ENCODE measurements at places on chromosomes 4 and X.

DNA sequence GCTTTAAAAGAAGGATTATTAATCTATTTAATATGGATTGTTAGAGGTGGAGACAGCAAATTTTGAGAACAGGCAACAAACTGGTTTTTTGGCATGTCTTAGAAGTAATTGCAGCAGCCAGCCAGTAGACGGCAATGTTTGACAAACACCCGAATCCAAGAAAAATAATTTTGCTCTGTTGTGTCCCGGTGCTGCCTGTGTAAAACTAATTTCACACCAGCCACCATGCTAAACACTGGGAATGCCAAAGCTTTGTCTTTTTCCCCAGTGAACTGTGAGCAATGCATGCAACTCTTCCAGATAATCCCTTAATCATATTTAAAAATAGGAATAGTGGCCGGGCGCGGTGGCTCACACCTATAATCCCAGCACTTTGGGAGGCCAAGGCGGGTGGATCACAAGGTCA is 25.9 kb downstream of the SMIM31 start:
- no peak for DNase-seq

GRCh38 chr4:140720387-140721304 is 35.5 kb downstream of the TBC1D9 start:
- no peak for DNase-seq

- DNase-seq = no peak
These were observed 8.8 kb downstream of the PLA2G12A start for GRCh38 chr4:109721033-109721432.

GRCh38 chrX:80550722-80551121 is 130.5 kb downstream of the TENT5D start:
- no peak for DNase-seq

GRCh38 chrX:56978172-56978571 is 17.2 kb downstream of the SPIN3 start:
- DNase-seq = no peak

DNA sequence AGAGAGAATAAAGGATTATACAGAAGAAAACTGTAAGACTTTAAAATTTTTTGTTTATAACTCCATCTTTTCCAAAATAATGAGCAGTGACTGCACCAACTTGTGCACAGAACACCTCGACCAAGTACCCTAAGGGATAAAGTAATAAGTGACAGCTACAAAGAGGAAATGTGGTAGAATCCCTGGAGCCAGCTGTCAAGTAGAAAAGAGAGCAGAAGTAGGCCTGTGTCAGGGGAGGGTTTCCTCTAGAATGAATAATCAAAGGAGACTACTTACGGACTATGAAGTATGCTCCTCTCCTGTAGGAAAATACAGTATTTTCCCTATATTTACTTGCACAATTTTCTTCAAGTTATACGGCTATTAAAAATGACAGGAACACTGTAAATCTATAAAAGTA is 1.2 kb downstream of the EIF1AX start:
- DNase-seq = no peak

DNA sequence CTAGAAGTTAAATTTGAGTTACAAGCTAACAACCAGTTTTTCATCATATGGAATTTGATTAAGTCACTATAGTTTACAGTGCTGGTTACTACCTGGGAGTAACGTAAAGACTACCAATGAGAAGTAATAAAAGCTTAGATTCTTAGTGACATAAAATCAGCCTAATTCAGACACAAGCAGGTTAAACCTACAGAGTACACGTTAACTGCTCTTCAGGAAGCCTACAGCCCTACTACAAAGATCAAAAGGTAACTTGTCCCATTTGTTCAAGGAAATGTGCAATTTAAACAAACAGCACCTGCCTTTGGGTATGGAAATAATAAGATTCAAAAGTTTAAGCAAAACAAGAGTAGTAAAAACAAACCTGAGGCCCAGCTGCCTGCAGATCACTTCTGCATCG is 21.5 kb downstream of the PRSS12 start:
- DNase-seq = no peak

- DNase-seq = no peak
These were observed 48.9 kb upstream of the GRID2 start for GRCh38 chr4:92254767-92255442.

GRCh38 chr4:95215043-95215442 is 333.7 kb downstream of the UNC5C start:
- DNase-seq = no peak

DNA sequence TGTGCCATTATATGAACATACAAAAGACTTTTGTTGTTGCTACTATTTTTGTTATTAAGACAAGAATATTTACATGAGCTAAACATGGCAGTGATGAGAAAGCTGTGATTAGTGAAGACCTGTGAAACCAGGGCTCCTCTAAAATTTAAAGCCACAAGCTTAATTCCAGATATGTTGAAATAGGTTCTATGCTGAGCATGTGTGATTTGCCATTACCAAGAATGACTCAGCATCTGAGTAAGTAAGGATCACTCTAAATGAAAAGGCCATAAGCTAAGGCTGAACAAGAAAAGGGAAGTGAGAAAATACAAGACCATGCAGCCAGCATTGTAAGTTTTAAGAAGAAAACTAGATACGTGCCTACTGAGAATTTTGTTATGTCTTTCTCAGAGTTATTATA is 75.9 kb upstream of the CAMK2D start:
- DNase-seq = no peak

DNA sequence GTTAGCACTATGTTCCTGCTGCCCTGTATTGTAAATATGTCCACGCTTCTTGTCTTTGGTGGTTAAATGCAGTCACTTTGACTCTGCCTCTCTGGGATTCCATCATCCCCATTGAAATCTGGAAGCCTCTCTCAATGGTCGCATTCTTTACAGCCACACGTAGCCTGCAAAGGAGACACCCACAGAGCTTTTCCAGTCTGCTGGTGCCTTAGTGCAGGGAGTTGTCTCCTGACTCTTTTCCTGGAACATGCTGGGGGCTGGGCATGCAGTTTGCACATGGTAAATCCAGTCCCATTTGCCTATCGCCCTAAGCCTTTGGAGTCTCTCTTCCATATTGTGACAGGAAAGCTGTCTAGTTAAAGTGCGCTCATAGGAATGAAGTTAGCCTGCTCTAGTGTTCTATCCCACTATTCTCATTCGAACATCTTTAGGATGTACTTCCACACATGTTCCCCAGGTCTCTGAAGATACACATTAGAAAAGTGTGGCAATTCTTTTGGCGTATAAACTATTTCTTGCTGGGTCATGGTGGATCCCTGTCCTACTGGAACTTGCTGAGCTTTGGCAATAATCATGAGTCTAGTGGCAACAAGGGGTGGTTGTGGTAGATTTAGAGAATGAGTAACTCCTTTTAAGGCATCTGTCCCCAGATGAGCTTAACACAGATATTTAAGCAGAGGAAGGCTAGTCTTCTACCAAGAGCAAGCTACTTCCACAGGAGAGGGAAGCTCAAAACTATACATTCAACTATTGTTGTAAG is 33.7 kb downstream of the COQ2 start:
- DNase-seq = no peak

- DNase-seq = peak; percentile 92
These were observed at the start of gene MAGED1 for GRCh38 chrX:51892921-51893745. Gene MAGED1, plus strand, starts transcription at chrX:51893623. Its CDS starts 682 bp downstream, at chrX:51894305.

DNA sequence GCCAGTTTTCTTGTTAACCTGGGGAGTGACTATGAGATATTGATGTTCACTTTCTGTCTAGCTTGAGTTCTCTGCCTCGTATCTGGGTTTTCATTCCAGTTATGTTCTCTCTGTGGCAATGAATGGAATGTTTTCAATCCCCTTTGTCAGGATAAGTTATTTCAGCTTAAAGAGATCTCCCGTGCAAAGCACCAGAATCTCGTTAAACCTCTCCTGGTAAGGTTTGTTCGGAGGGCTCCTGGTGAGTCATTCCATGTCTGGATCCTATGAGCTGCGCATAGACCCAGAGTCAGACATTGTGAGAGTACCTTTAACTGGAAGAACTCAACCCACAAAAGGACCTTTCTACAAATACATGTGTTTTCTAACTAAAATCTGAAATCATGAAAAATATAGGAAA is 51.0 kb downstream of the KDR start:
- DNase-seq = no peak

GRCh38 chr4:145196747-145197146 is 16.4 kb upstream of the OTUD4 start:
- no peak for DNase-seq

DNA sequence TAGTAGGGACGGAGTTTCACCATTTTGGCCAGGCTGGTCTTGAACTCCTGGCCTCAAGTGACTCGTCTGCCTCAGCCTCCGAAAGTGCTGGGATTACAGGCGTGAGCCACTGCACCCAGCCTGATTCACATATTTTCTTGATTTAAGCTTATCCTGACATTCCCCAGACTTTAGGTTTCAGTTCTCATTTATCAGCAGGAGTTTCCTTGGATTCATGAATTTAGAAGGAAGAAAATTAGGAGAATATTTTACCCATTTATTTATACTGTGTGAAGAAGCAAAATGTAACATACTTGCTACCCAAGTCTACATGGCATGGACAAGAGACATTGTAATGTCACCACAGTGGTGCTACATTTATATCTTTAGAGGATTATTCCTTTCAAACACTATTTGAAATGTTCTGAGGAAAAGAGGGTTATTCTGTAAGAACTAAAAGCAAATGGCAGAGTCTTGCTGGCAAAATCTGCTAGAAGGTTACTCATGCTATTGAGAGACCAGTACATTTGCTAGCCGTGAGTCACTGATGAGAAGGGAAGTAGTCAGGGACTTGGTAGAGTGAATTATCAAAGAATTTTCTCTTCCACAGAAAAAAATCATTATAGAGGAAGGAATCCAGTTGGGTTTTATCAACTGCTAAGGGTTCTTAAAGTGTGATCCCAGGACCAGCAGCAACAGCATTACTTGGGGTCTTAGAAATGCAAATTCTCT is 26.1 kb upstream of the CFAP299 start:
- DNase-seq = no peak

GRCh38 chrX:150032742-150033141 is 94.5 kb upstream of the EOLA2 start:
- DNase-seq = no peak

- DNase-seq = no peak
These were observed 61.4 kb downstream of the HTRA3 start for GRCh38 chr4:8330821-8331574.

DNA sequence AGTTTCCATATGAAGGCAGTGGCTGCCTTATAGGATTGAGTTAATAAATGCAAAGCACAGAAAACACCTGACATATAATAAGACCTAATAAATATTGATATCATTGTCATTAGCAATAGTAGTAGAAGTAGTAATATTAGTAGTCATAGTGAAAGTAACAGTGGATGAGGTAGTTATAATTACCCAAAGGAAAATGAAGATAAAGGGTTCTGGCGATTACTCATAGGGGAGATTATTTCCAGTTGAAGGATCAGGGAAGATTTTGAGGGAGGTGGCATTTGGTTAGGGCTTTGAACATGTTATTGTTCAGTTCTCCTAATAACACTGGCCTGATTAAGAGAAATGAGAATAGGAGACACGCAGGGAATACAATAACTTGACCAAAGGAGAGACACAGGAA is 131.9 kb upstream of the GPRIN3 start:
- no peak for DNase-seq

DNA sequence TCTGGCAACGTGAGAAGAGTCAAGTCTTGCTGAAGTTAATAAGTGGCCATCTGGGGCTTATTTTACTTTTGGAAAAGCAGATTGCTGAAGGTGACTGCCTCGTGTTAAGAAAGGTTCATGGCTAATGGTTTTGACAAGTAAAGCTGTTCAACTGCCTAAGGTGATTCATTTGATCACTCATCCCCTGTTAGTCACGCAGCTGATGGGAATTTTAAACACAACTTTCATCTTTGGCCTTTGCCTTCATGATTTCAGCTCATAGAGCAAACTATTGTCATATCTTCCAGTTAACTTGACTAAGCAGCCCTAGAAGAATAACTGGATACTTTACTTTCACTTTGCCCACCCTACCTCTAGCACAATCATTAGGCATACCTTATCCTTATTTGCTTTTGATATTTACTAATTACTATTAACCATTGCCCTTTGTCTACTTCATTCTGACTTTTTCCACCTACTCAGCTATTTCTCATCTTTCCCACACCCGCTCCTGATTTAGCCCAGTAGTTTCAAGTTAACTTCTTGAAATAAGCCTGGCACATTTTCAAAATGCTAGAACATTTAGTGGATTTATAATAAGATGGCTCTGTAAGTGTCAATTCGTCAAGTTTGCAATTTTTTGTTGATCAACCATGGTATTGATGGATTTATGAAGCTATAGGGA is 170.6 kb upstream of the S100G start:
- no peak for DNase-seq

- no peak for DNase-seq
These were observed 795 bp upstream of the SH3KBP1 start for GRCh38 chrX:19887911-19888879.

DNA sequence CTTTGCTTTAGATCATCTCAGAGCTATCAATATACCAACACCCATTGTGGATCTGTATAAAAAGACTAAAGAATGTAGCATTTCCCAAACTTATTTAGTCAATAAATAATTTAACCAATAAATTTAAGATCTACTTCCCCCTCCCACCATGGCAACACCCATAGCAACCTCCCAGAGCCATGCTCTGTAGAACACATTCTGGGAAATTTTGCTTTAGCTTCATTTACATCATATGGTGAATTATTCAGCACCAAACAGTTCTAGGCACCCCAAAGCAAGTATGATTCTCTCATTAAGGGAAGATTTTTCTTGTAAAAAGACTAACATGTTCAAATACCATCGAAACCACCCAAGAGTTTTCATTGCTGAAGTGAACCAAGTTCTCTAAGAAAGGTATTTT is 80.5 kb upstream of the GPR34 start:
- DNase-seq = no peak

DNA sequence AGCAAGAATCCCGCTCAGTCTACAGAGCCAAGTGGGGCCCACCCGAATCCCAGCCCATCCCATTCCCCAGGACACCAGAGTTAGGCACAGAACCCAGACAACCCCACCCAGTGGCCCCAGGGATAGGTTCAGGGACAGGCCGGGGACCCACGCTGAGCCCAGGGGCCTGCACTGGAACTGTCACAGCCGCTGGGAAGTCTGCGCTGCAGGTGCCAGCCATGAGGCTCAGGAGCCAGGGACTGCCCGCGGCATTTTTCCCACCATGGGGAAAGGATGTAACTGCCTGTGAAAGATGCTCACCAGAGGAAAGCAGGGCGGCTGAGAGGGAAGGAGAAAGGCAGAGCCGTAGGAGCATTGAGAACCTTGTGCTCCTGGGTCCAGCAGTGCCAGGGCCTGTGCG is 12.0 kb downstream of the EVC2 start:
- DNase-seq = no peak

- no peak for DNase-seq
These were observed 105.1 kb upstream of the CPEB2 start for GRCh38 chr4:14897217-14897616.

DNA sequence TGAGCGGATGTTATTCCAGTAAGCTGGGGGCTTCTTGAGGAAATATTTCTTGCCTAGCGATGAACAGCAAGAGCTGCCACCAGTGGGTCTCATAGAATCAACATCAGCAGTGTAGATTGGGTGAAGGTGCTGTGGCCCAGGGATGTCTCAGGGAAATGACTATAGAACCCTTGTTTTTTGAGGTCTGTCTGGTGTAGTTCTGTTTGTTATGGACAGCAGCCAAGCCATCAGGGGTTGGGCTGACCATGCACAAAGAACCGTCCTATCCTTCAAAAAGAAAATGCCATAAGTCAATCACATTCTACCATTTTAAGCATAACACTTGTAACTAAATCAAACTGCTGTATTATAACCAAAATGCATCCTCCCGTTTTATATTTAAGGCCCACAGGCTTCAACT is 17.3 kb upstream of the C1GALT1C1 start:
- DNase-seq = no peak

GRCh38 chr4:55358668-55359067 is 12.6 kb downstream of the SRD5A3 start:
- DNase-seq = no peak

GRCh38 chr4:113285501-113285900 is 236.0 kb downstream of the ANK2 start:
- no peak for DNase-seq

Data from NCI-H510A (cell line).